ENCODE measurements at places on chromosomes 6 and 20.

DNA sequence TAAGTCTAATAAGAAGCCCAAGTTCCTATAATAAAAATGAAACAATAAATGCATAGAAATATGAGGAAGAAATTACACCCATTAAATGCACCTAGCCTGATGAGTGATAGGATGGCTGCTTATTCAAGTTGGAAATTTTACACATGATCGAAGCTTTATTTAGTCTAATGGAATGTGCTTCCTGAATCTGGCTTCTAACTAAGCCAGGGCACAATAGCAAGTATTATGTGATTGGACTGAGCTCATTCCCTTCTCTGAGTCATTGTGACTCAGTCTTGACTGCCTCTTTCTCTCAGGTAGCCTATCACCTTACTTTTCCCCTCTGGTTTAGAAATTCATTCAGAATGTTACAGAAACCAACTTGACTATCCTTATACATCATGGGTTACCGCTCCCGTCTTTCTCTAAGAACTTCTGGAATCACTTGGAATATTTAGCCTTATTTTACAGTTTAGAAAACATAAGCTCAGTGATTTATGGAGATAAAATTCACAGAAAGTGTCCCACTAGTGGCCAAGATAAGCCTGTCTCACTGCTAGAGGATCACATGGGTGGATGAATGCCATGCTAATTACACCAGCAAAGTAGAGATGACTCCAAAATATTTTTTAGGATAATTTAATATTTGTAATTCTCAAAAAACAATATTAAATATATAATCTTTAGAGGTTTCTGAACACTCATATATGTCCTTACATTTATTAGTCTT, 505.3 kb upstream of the JAG1 start:
- no peaks in the 10 kb centered on the region for H3K27me3 ChIP-seq
- no peak overlapping the region for H3K27ac ChIP-seq
- no peaks in the 10 kb centered on the region for H3K36me3 ChIP-seq
- H3K4me3 ChIP-seq, result no peak overlapping the region
- no peak for DNase-seq

- no peak overlapping the region for H3K4me3 ChIP-seq
- H3K27ac ChIP-seq, result no peak overlapping the region
- no peaks in the 10 kb centered on the region for H3K27me3 ChIP-seq
- peaks cover 11% of the 10 kb centered on the region for H3K4me1 ChIP-seq
- DNase-seq, result no peak
Observed at GRCh38 chr6:18412644-18413043, 25.5 kb downstream of the RNF144B start.

DNA sequence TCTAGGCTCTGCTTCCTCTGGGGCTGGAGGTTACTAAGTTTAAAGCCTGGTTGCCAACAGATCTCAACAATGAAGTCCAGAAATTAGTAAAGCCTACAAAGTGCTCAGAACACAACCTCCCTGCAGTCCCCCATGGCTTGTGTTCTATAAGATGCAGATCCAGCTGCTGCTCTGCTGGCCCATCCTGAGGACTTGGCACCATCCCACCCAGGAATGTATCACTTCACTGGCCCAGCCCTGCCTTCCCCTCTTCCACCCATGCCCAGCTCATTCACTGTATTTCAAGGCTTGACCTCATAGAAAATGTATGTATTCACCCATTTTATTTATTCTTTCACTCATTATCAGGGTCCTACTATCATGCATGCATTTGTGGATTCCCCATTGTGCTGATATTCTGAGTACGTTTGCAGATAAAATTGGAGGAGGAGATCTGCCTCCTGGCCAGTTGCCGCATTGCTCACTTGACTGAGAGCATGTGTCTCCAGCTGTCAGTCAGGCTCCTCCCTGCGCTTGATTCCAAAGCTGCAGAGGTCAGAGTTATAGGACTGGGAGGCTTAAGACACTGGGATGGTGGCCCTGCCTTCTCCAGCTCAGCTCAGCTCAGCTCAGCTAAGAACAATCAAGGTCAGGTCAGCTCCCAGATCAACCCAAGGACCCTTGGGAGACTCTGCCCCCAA, 104.8 kb downstream of the MAFB start:
- no peaks in the 10 kb centered on the region for H3K4me1 ChIP-seq
- H3K36me3 ChIP-seq, result no peaks in the 10 kb centered on the region
- H3K4me3 ChIP-seq, result no peak overlapping the region
- no peak for DNase-seq
- H3K27ac ChIP-seq, result no peak overlapping the region
- H3K27me3 ChIP-seq, result peaks cover 10% of the 10 kb centered on the region

- no peaks in the 10 kb centered on the region for H3K36me3 ChIP-seq
- DNase-seq, result no peak
- H3K27ac ChIP-seq, result peak overlapping the region; percentile 61
- H3K4me1 ChIP-seq, result peaks cover 41% of the 10 kb centered on the region
- H3K27me3 ChIP-seq, result no peaks in the 10 kb centered on the region
Observed at GRCh38 chr6:37134396-37135191, 35.4 kb upstream of the PIM1 start.

DNA sequence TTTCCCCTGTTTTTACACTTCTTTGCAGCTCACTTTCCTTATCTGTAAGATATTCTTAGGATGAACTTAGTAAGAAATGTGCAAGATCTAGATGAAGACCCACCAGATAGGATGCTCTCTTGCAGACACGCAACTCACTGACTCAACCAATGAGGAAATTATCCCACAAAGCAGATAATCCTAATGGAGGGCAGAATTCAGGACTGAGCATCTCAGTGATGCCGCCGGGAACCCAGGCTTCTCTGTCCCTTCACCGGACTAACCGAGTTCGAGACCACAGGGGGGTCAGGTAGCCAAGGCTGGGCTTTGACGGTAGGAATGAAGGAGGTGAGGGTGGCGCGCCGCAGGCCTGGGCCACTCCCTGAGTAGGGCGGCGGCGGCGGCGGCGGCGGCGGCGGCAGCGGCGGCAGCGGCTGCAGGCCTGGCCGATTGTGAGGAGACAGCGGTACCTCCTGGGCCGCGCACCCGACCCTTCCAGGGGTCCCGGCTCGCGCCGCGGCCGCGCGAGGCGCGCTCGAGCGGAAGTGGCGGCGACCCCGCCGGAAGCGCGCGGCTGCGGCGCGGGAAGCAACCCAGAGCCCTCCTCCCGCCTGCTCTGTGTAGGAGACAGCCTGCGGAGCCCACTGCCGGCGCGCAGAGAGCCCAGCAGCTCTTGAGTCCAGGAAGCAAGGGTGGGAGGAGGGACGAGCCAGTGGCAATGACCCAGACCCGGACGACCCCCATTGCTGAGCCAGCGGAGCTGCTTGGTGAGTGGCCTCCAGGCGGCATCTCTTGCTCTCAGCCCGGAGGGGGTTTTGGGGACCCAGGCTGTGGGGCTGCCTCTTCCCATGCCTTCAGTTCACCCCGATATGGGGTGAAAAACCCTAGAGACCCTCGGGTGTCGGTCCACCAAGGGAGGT, at the start of gene KHDC1:
KHDC1 (minus strand) TSS at position 526 of the 899 bp plus-strand sequence. CDS start 20,679 bp downstream, outside the sequence.
- peak within 1 kb of the TSS; percentile 79 for H3K27ac ChIP-seq
- DNase-seq, result peak; percentile 82
- H3K4me1 ChIP-seq, result peaks cover 33% of the 10 kb centered on the region
- H3K27me3 ChIP-seq, result no peaks in the 10 kb centered on the region
- H3K4me3 ChIP-seq, result peak within 1 kb of the TSS; percentile 81
- H3K36me3 ChIP-seq, result peaks cover 35% of the 10 kb centered on the region
